ENCODE measurements at places on chromosomes 7 and 10.

DNA sequence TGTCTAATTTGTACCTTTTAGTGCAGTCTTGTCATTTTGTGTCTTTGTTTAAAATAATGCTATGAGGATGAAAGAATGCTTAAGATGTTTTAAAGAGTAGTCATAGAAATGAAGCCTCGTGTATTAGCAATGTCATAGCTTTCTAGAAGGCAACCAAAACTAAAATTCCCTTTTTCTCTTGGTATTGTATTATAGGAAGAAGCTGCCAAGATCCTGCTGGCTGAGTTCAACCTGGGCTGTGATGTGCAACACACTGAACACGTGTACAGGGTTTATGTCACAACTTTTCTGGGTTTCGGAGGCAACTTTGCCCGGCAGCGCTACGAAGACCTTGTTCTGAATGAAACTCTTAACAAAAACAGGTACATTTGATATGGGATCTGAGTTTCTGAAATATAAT, 36.2 kb downstream of the COX15 start:
- no peak for DNase-seq

- DNase-seq: no peak
Observed at GRCh38 chr10:15255961-15256360, 87.5 kb upstream of the NMT2 start.

GRCh38 chr7:98051118-98051744, 55.4 kb upstream of the LMTK2 start:
- DNase-seq: no peak

DNA sequence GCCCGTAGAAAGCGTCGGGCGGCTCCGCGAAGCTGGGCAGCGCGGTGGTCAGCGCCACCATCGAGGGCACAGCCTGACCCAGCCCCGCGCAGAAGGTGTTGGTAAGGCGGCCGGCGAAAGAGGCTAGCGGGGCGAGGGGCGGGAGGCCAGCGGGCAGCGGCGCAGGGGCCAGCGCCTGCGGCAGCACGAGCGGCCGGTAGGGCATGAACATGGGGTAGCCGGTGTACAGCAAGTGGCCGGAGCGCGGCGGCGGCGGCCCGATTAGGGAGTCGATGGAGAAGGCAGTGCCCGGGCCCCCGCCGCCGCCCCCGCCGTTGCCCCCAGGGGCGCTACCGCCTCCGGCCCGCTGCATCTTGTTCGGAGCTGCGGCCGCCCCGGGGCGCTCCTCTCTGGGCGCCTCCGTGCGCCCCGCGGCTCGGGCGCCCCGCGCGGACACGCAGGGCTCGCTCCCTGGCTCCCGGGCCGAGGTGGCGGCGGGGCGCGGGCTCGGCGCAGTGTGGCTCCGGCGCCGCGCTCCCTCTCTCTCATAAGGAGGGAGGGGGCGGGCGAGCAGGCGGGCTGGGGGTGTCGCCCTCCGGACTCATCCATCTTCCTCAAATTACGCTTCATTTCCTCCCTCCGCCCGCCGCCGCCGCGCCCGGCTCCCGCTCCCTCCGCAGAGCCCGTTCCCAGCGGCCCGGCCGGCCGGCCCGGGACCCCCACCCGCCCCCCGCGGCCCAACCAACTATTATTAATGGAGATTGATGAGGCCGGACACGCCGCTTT, at the start of gene GBX1:
Gene GBX1, minus strand, starts transcription at position 498 of the 765 bp plus-strand sequence. Its CDS starts 146 bp downstream, at position 352.
- no peak for DNase-seq

GRCh38 chr10:34505338-34505737, 309.8 kb downstream of the PARD3 start:
- DNase-seq: no peak

DNA sequence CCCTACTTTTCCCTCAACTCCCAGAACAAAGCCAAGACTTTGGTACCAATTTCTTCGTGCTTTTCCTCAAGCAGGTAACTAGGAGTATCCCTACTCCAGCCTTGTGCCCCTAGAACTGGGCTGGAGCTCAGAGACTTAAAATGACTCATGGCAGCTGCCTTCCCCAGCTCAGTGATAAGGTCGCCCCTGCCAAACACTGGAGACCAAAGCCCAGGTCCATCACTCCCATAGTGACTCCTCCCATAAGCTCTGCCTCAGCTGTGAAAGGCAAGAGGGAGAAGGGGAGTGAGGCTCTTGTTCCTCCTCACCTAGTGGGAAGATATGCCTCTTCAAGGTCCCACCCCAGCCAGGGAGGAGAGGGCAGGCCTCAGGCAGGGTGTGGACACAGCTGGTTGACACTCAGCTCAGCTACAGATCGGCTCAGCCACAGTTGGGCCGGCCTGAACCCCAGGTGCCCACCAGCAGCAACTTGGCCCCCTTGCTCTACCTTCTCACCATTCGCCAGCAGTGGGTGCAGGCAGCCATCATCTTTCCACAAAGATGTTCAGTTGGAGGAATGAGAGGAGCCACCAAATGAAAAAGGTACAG, 13.8 kb upstream of the CYREN start:
- DNase-seq: no peak

- no peak for DNase-seq
Observed at GRCh38 chr7:18038382-18038781, 10.7 kb upstream of the PRPS1L1 start.

- no peak for DNase-seq
Observed at GRCh38 chr7:116687801-116688201, 15.8 kb downstream of the MET start.

DNA sequence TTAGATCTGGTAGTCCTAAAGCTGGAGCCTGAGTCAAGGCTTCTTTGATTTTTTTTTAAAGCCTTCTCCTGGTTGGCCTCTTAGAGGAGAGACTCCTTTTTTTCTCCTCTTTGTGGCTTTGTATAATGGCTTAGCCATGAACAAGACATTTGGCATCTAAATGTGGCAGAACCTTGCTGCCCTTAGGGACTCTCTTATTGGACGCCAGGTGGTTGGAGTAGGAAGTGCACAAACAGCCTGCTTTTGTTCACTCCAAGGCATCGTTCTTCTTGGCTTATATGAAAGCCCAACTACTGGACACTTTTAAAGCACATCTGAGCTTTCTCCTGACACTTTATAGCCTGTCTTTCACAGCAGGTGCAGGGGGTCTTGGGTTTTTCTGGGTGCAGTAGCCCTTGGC, 25.0 kb downstream of the ZPBP start:
- DNase-seq: no peak

GRCh38 chr7:11437994-11438393, 394.0 kb downstream of the THSD7A start:
- DNase-seq: no peak

DNA sequence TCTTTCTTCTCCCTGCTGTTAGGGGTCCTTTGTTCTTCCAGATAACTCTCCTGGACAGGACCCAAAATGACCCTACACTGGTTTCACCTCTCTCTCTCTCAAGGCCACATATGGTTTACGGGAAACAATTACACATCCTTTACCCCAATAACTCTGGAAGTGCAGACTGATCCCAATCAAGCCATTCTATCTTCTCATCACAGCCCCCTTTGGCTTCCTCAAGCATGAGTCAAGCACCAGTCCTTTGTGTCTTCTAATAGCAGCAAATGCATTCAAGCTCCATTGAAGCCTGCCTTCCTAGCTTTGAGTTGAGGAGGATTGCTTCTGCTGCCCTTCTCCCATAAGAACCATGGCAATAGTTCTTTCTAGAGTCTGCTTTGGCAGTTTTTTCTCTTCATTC, 20.2 kb downstream of the C10orf67 start:
- no peak for DNase-seq

- peak; percentile 87 for DNase-seq
Observed at GRCh38 chr7:100489824-100490223, 6.1 kb downstream of the NYAP1 start.

DNA sequence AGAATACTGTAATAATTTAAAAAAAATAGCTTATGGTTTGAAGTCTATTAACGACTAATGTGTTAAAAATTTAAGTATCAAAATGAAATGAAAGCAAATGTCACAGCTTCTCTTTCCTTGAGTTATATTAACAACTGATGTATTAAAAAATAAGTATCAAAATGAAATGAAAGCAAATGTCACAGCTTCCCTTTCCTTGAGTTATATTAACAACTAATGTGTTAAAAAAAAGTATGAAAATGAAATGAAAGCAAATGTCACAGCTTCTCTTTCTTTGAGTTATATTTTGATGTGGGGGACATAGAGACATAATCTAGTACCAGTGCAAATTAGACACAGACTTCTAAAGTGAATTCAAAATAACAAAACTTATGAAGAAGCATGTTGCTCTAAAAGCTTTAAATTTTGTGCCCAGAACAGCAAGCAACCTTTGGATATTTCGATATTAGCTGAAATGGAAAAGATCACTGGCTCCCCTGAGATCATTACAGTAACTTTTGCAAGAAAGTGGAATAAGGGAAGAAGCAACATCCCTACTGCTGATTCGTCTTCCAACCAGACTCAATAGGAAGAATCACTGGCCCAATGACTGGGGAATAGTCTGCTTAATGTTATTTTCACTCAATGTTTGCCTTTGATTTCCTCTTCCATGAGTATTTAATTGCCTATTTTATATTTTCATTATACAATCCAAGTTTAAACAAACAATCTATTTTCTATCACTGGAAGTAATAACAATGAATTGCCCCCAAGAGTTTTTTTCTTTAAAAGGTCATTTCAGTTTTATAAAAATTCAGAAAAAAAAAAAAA, 8.0 kb downstream of the SKAP2 start:
- no peak for DNase-seq

DNA sequence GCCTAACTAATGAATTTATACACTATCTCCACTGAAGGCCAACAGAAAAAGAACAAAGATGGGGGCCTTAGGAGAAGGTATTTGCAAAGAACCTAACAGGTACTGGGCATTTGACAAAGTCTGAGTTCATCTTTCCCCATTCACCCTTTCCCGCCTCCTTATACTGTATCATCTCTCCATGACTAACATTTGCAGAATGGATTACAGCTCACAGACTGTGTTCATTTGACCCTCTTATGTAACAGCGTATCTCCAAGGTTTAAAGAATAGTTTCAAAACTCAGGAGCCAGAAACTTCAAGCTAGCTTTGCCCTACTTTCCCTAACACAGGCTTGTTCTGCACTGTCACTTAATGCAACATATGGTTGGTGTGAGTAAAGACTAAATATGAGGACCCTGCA, 238.7 kb upstream of the CELF2 start:
- no peak for DNase-seq

DNA sequence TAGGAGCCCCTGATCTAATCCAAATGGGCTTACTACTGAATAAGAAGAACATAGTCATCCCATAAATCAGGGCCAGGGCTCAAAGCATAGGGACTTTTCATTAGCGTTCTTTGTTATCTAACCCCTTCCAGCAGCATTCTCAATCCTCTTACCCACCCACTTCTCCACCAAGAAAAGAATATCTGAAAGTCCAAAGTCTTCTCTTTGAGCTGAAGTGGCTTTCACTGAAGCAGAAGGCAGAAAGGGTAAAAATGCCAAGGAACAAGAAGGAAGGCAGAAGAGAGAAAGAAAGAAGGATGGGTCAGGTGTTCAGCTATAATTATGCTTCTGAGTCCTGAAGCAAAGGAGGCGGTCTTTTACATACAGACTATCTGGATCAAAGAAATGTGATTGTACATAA, 10.2 kb downstream of the TRPV5 start:
- no peak for DNase-seq

DNA sequence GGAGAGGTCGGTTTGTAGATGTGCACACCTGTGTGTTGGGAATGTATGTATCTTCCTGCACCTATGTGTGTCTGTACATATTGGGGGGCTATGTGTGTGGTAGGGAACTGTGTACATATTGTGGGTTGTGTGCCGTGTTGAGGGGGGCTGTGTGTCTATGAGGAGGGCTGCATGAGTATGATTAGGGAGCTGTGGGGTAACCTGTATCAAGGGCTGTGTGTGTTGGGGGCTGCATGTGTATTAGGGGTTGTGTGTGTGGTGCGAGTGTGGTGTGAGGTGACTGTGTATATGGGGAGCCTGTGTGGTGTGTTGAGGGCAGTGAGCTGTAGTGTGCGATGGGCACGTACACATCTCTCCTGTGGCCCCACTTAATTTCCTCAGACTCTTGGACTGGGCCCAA, 22.2 kb upstream of the PAX2 start:
- no peak for DNase-seq

- no peak for DNase-seq
Observed at GRCh38 chr10:44022203-44022602, 362.7 kb downstream of the CXCL12 start.

- no peak for DNase-seq
Observed at GRCh38 chr7:142797391-142798377, 26.9 kb downstream of the PRSS2 start.

DNA sequence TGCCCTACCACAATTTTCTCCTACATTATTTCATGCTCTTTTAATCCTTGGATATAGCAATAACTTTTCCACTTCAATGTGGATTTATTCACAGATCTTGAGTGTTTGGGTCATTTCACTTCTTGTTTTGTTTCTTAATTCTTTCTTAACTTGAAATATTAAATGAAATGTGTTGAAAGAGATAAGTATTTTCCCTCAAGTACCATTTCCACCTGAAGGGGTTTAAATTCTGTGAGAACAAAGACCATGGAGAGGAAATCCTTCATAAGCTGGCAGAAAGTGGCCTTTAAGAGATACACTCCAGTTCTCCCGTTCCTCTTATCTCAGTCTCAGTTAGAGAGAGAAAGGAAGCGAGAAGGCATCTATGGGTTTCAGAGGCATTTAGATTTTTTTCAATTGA, 14.1 kb upstream of the DLD start:
- no peak for DNase-seq

DNA sequence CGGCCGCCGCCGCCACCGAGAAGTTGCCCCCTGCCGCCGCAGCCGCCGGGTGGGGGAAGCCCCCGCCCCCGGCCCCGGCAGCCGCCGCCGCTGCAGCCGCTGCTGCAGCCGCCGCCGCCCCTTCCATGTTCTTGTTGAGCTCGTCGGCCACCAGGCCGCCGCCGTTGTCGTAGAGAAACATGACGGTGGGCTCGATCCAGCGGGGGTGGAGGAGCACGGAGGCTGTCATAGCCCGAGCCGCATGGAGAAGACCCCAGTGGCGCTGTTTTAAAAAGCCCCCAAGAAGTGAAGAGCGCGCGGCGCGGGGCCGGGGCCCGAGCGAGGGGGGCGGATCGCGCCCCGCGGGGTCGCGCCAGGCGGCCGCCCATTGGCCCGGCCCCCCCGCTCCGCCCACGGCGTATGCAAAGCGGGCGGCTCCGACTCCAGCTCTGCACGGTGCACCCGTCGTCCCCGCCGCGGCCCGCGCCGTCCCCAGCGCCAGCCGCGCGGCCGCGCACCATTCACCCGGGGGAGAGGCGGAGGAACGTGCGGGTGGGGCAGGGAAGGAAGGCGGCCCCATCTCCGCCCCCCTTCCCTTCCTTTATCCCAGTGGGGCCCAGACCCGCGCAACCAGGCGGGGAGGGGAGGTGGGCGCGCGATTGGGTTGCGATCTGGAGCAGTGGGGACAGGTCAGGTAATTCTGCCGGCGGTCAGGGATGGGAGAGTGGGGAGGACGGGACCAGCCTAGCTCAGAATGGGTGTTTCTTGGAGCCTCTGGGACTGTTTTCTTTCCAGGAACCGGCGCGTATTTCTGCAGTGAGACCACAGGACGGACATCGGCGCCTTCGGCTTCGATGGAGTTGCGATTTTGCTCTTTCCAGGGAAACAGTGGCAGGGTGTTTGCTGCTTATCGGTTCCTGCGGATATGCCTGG, at the start of gene HOXA13:
Gene HOXA13, minus strand, starts transcription at position 243 of the 912 bp plus-strand sequence. Its CDS starts 14 bp downstream, at position 229.
- no peak for DNase-seq

- no peak for DNase-seq
Observed at GRCh38 chr7:132979524-132979923, 102.4 kb downstream of the CHCHD3 start.

- no peak for DNase-seq
Observed at GRCh38 chr10:1712314-1712713, 25.0 kb downstream of the ADARB2 start.
